ENCODE measurements at places on chromosomes 5 and 9. TPM values are rescaled to one million over a fixed set of nuclear protein-coding genes. Genes with fewer than 3 reads are reported as not detected.

FAM151B gene
- polyA plus RNA-seq: 1.2 TPM

EDIL3 gene
- polyA plus RNA-seq: 51.5 TPM

QRFP gene
- not detected for polyA plus RNA-seq

MLANA gene
- polyA plus RNA-seq: not detected

LPAR1 gene
- polyA plus RNA-seq: 9.4 TPM

PCYOX1L gene
- polyA plus RNA-seq: 17.5 TPM

DNA sequence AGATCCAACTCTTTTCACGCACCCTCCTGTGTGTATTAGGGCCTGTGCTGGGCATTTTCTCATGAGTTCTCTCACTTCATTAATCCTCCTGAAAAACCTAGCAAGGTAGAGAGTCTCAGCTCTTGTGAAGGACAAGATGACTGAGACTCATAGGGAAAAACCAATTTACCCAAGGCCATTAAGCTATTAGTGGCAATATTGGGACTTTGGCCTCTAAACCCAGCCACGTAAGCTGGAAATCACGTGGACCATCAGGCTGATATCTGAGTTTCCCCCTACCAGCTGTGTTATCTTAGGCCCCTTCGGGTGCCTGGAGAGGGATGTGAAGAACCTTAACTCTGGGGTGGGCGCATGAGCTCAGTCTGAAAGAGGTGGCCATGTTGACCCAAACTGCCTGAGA is 80.7 kb downstream of the ANKH start:
- no peak for DNase-seq

GRCh38 chr9:8857926-8858595 is 1058.5 kb upstream of the DMAC1 start:
- DNase-seq: peak; percentile 60

DNA sequence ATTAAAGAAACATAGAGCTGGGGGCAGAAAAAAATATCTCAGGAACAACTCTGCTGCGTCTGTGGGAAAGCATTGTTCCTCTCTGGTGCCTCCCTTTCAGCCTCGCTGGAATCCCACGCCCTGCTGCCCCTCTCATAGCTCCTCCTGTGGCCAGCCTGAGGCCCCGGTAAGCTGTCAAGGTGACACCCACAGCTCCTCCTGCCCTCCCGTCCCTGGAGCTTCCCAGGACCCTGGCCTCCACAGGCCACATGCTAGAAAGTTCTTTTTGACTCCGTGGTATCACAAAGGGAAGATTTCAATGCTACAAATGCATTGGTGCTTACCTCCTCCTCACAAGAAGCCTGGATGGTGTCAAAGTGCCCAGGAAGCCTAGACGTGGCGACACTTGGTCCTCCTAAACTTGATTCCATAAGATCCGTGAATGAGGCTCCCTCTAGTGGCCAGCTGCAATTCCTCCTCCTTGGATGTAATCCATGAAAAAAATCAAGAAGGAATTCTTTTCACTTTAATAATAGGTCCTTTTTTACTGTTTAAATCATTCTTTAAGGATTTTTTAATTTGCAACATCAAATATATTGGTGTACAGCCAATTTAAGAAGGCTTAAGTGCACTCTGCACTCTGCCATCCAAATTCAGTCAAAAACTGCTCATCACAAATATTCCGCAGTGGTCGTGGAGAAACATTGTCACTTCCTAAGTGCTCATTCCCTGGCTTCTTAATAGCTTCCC is 104.9 kb downstream of the CFAP90 start:
- peak; percentile 59 for DNase-seq

GRCh38 chr5:98794001-98794400 is 20.5 kb downstream of the RGMB start:
- DNase-seq: no peak

- DNase-seq: no peak
These were observed 330.6 kb upstream of the MEF2C start for GRCh38 chr5:89213573-89213972.

- no peak for DNase-seq
These were observed 154.0 kb downstream of the WDR70 start for GRCh38 chr5:37532976-37533740.

DNA sequence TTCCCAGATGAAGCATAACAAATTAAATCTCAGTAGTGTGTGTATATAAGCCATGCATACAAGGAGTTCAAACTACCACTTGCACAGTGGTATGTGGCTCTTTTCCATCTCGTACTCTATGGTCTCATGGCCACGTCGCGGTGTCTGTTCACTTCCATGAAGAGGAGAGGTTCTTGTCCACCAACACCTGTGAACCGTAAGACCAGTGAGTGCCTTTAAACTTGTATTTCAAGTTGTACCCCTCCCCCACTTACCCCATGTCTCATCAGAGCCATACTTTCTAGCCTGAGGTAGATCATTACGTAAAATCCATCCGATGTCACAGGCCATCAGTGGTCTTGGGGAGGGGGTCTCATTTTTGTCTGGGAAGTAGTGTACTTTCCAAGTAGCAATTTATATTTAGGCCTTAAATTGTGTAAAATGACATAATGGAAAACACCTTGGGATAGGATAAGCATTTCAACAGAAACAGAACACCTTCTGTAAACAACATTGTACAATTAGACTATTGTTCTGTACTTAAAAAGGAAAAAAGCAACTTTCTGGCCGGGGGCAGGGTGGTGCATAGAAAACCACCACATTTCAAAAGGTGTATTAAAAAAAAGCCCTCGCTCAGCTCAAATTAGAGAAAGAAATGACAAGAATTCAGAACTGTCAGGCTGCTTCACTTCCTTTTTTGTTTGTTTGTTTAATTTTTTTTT is 163.0 kb downstream of the SMARCA2 start:
- no peak for DNase-seq

DNA sequence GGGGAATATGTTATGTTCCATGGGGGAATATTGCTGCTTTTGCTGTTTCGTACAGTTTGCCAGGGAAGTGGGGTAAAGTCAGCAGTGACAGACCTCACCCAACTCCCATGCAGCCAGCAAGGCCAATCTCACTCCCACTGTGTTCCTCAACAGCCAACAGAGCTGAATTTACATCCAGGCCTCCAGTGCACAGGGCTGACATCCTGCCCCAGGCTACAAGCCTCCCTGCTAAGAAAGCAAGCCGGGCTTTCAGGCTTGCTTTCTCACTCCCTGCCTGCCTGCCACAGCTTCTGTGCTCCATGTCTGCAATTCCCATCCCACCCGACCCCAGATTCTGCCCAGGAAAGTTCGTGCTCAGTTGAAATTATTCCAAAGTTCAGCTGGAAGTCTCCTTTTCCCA is 25.5 kb upstream of the SNCAIP start:
- no peak for DNase-seq

GRCh38 chr5:148962761-148963324 is 100.0 kb downstream of the SH3TC2 start:
- no peak for DNase-seq

- no peak for DNase-seq
These were observed 454.7 kb downstream of the SPATA31D1 start for GRCh38 chr9:82443312-82443711.

GRCh38 chr5:113221294-113222176 is 213.3 kb downstream of the TSSK1B start:
- DNase-seq: no peak

- no peak for DNase-seq
These were observed 12.3 kb downstream of the SUSD1 start for GRCh38 chr9:112162621-112163413.

- DNase-seq: peak; percentile 76
These were observed 412 bp downstream of the FGF18 start for GRCh38 chr5:171419688-171420430.

GRCh38 chr5:161311965-161312364 is 234.6 kb downstream of the GABRB2 start:
- no peak for DNase-seq

DNA sequence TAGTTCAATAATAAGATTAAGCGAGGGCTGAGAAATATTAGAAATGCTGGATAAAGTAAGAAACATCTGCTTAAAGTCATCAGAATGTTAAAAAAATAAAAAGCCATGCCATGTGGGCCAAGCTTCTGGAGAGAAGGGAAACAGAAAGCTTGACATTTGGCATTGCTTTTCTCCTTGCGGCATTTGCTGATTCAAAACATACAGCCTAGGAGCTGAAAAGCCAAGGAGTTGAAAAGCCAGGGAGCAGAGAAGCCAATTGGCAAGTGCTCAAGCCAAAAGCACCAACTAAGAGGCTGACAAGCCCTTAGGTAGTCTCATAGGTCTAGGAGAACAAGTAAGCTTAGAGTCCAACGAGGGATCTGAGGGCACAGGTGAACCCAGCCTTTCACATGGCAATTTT is 754.3 kb downstream of the TLE4 start:
- no peak for DNase-seq

- no peak for DNase-seq
These were observed 119.2 kb downstream of the RGS3 start for GRCh38 chr9:113582698-113583200.

GRCh38 chr5:33939556-33940262 is 3.5 kb downstream of the RXFP3 start:
- DNase-seq: no peak

- DNase-seq: no peak
These were observed 51.9 kb downstream of the NIPAL4 start for GRCh38 chr5:157511651-157512644.

GRCh38 chr5:114636271-114636670 is 274.4 kb downstream of the KCNN2 start:
- DNase-seq: no peak

Measured in SK-N-SH (cell line).